ENCODE measurements at places on chromosomes 3 and 15.

- DNase-seq: no peak
Measured at GRCh38 chr3:134353831-134354611, 20.2 kb downstream of the AMOTL2 start.

DNA sequence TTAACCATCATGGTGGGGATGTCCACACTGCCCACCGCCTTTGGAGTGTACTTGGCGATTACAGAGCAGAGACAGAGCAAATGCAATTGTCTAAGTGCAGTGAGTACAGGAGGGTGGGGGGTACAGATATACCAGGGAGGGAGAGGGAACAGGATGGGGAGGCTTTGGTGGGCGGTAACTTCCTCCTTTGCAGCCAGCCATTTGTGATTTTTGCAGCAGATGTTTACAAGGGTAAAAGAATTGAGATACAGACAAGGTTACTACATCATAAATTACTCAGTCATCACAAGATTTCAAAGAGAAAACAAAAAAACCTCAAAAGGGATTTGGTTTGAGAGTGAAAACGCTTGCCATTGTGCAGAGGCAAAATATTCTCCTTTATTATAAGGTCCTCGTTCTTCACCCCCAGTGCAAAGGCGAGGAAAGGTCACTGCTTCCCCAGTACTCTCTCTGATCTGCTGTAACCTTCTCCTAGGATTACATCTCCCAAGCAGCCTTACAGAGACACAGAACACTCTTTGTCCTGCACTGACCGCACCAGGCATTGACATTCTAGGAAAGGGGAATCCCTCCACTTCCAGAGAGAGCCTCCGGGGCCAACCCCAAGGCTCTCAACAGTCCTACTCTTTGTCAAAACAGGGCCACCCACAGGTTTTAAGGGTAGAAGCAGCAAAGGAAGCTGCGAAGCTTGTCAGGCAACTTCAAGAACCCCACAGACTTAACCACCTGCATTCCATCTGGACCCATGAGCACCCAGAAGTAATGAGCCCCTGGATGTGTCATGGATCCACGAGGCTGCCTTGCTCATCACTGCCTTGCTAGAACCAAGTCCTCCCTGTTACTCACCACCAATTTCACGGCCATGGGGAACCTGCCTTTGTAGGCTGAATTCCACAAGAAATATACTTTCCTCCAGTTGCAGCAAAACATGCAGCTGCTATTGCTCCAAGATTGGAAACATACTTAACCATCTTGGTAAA, 117.3 kb downstream of the ADAMTS17 start:
- DNase-seq: no peak

- DNase-seq: no peak
Measured at GRCh38 chr3:10088256-10088655, 19.8 kb downstream of the FANCD2OS start.

DNA sequence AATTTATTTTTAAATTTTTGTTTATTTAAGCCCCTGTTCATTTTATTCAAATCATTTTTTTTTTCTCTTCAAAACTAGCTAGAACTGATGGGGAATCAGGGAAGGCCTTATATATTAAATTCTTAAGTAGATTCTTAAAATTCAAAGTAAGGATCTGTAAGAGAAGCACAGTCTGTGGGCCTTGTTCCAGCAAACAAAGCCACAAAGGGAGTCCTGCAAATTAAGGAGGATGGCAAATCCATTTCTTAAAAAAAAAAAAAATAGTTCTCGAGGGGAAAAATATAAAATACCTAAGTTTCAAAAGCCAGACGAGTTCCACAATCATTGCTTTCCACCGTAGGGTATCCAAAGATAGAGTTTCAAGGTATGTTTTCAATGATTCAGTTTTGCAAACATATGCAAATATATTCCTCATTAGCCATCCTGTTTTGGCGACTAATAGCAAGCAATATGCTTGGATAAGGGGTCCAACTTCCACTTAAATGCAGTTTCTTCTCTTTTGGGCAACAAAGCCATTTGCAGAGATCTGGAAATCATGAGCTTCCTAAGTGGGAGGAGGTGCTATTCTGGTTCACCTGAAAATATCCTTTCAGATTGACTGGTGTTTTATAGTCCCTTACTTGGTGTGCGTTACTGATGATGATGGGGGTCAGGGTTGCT, 46.8 kb downstream of the CDIN1 start:
- DNase-seq: no peak

DNA sequence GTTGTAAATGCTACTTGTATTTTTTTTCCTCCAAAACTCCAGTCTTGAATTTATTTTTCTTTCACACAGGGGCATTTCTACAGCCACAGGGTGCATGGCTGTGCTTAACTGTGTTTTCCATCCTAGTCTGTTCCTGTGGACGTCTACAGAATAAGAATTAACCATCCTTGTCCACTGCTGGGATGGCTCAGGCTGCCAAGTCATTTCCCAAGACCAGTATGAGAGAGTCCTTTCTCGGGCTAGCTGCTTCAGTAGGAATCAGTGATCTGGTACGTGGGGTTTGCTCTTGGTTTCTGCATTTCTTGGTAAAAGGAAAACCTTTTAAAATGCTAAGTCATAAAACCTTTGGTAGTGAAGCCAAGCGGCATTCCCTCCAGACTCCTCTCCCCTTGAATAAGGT, 29.8 kb downstream of the CHDH start:
- DNase-seq: no peak

Data from glutamatergic neuron (in vitro differentiated cells).